ENCODE measurements at places on chromosomes 11 and 22.

GRCh38 chr22:31122532-31123291 is at the start of gene INPP5J:
INPP5J (plus strand) TSS chr22:31122966; CDS start chr22:31123015, 49 bp downstream.
- DNase-seq, result no peak

DNA sequence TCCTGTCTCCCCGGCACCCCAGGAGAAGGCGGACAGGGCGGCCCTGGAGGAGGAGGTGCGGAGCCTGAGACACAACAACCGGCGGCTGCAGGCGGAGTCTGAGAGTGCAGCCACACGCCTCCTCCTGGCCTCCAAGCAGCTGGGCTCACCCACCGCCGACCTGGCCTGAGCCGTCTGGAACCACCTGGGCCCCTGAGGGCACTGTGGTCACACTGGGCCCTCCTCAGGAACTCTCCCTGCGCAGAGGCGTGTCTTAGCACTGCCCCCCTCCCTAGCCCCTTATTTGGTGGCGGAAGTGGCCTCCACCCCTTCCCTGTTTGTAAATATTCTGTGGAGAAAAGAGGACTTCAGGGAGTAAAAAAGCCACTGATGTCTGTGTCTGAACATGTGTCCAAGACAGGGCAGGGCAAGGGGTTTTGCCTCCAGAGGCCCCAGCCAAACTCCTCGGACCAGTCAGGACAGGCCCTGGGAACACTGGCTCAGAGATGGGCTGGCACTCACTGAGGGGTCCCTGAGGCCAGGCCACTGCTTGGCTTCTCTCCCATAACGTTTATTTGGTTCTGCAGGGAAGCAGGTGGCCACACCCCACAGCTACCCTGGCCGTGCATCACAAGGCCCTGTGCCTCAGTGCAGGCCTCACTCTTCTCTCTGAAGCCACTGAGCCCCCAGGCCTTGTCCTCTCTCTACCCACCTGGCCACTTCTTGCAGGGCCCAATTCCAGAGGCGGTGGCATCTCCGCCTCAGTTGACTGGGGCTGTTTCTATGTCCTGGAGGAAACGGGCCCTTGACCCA is 12.0 kb downstream of the RELA start:
- no peak for DNase-seq

GRCh38 chr11:94776351-94777321 is 8.5 kb downstream of the AMOTL1 start:
- DNase-seq, result no peak

- DNase-seq, result no peak
Observed at GRCh38 chr11:106986261-106986660, 32.0 kb downstream of the GUCY1A2 start.

GRCh38 chr11:120182372-120182771 is 28.5 kb upstream of the OAF start:
- no peak for DNase-seq

DNA sequence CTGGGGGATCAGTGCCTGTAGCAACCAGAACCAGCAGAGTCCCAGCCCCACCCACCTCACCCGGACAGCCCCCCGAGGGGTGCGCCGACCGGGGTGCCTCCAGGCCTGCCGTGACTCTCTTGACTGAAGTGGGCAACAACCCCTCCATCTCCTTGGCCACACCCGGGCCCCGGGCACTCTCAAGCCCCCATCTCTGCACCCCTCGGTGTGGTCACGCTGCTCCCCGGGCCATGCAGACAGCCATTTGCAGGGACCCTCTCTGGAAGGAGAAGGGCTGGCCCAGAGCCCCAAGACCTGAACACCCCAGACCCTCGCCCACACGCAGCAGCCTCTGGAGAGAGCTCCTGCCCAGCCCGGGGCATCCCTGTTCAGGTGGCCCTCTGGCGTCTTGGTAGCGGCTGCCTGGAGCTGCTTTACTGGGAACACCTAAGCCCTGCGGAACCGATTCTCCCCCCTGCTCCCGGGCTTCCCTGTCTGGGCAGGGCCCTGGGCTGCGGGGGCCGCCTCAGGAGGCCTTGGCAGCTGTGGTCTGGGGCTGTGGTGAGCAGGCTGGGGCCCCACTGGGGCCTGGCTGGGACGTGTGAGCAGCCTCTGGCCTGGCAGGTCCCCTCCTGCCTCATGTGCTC is 84.9 kb downstream of the WNT7B start:
- peak; percentile 38 for DNase-seq

DNA sequence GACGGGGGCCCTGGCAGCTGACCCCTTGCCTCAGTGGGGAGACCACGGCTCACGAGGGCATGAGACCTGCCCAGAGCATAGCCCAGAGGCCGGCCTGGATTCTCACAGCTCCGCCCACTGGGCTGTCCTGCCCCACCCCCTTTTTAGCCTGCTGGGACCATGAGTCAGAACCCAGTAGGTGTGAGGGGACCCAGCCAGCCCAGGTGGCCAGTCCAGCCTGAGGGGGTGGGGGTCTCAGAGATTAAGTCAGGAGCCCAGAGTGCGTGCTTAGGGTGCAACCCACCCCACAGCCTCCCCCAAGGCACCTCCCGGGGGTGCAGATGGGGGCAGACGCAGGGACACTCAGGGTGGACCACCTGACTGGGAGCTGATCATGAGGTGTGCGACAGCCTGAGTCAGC is 40.1 kb upstream of the PPARA start:
- DNase-seq, result no peak

DNA sequence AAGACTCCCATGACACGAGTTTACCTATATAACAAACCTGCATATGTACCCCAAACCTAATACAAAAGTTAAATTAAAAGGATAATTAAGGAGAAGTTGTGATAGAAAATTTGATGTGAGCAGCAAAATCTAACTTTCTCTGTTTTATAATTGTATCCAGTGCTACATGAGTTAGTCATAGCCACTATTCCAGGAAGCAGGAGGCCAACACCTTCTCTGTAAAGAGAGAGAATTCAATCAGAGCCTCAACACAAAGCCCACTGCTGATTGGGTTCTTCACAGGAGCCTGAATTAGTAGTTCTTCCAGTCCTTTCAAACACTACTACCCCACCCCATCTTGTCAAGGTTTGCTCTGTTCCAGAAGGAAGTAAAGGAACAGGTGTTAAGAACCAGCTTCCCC is 84.2 kb downstream of the BLID start:
- no peak for DNase-seq

GRCh38 chr22:40027191-40028097 is 32.7 kb downstream of the FAM83F start:
- no peak for DNase-seq

- no peak for DNase-seq
Observed at GRCh38 chr11:76385903-76386302, 4.8 kb downstream of the GVQW3 start.

DNA sequence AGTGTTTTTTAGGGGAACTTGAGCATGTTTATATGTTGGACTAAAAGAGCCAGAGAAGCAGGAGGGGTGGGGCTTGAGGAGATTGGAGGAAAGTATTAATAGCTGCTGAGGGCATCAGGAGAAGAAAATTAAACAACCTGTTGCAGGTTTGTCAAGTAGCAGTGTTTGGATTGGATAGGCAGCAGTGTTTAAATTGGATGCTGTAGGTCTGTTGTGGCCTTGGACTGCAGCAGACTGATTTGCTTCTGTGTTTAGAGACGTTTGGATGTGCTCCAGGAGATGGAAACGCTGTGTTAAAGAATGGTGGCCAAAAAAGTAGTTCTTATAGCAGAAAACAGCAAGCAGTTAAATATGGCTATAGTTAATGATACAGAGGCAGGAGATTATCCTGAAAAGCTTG is 5.7 kb downstream of the EIF3L start:
- no peak for DNase-seq

- no peak for DNase-seq
Observed at GRCh38 chr11:32279672-32280071, 155.7 kb downstream of the WT1 start.

- no peak for DNase-seq
Observed at GRCh38 chr11:44305470-44306051, 4.4 kb downstream of the ALX4 start.

GRCh38 chr22:42869888-42870480 is 12.9 kb upstream of the ARFGAP3 start:
- no peak for DNase-seq

DNA sequence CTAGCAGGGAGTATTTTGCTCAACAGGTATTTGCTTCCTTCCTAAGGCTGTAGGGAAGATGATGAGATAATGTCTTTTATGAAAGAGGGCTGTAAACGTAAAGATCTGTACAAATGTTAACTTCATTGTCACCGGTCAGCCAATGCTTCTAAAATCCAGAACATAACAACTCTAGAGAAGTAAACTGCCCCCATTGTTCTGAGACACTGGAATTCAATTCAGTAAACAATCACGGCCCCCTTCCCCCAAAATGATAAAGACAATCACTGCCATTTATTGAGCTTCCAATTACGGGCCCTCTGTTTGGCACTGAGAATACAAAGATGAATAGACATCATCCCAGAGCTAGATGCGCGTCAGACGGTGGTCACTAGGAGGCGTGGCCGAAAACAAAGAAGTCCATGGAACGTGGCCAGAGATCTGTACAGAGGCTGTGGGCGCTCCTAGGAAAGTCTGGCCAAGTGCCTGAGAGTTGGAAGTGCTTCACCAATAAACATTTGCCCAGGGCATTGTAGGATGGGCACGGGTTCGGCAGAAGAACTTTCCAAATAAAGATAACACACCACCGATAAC is 576 bp downstream of the TMEM258 start:
- DNase-seq, result peak; percentile 81
